ENCODE measurements at places on chromosomes 3 and 15.

GRCh38 chr3:56928379-56929068 lies 126.8 kb upstream of the ARHGEF3 start:
- no peak for DNase-seq

DNA sequence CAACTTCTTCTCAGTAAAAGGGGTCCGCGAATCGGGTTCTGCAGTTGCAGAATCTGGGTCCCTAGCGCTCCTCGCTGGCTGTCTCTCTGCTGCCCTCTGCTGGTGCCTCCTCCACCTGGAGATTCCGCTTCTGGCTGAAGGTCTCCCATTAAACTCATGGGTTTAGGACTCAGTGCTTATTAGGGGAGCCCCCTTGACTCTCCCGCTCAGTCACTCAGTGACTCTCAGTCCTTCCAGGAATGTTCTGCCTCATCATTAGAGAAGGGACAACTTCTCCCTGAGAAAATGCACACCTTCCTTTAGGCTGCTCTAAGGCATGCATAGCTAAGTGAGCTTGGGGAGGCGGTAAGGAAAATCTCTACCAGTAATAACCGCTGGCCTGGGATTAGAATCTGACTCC lies 7.1 kb downstream of the CPN2 start:
- peak; percentile 53 for DNase-seq

DNA sequence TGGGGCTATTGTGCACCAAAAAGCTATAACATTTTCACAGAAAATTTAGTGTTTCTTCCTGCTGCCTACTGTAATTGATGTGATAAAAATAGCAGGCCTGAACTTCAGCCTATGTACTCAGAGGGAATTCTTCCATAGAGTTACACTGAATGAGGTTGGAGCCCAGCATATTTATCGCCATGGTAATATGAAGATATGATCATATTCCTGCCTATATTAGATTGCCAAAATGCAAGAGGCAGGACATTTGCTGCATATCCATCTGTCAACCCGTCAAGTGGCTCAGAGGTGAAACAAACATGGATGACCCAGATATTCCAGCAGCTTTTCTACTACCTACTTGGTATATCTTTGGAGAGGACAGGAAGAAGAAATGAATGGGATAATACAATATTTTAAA lies 1150.6 kb downstream of the TBL1XR1 start:
- DNase-seq, result no peak

DNA sequence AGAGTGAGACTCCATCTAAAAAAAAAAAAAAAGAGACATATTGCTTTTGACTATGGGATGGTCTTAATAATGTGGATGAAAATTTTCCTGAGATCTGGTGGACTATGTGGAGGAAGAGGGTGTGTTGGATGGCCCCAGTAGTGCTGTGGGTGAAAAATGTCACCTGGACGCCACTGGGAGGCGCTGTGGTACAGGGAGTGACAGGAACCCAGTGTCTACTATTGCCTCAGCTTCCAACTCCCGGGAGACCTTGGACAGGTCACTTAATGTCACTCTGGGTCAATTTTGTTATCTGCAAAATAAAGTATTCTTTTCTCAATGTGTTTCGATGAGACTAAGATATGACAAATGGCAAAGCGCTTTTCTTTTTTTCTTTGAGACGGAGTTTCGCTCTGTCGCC lies 27.7 kb upstream of the DCP1A start:
- peak; percentile 37 for DNase-seq

DNA sequence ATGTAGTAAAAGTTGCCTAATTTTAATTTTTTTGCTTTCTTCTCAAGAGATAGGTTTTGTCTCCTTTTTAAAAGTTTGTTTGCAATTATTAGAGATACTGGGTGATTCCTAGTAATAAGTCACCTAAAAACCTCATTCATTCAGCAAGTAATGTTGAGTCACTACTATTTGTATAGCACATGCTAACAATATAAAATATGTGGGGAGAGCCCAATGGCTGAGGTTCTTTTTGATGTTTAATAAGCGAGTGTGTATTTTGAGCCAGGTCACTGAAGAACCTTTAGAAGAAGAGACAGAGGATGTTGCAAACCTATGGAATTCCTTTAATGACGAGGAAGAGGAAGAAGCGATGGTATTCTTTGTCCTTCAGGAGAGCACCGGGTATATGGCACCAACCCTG lies 123.7 kb upstream of the CHRM5 start:
- peak; percentile 18 for DNase-seq

DNA sequence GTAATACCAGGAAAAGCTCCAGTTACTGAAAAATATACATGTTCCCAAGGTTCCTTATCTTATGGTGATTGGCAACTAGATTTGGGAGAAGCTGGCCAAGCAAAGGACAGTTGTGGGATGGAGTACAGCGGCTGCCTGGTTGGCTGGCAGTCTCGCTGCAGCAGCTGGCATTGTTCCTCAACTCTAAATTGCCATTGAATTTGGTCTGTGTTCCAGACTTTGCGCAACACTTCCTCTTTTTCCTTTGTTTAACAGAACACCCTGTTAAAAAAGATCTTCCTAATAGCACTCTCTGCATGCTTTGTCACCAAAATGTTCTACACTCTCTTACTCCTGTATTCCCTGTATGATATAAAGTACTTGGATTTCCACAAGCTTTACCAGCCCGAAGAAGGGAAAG lies 420.6 kb upstream of the RBMS3 start:
- DNase-seq, result no peak

GRCh38 chr3:78402720-78403119 lies 1362.8 kb downstream of the ROBO2 start:
- DNase-seq, result no peak

GRCh38 chr3:151644020-151644620 lies 89.6 kb upstream of the AADACL2 start:
- no peak for DNase-seq

DNA sequence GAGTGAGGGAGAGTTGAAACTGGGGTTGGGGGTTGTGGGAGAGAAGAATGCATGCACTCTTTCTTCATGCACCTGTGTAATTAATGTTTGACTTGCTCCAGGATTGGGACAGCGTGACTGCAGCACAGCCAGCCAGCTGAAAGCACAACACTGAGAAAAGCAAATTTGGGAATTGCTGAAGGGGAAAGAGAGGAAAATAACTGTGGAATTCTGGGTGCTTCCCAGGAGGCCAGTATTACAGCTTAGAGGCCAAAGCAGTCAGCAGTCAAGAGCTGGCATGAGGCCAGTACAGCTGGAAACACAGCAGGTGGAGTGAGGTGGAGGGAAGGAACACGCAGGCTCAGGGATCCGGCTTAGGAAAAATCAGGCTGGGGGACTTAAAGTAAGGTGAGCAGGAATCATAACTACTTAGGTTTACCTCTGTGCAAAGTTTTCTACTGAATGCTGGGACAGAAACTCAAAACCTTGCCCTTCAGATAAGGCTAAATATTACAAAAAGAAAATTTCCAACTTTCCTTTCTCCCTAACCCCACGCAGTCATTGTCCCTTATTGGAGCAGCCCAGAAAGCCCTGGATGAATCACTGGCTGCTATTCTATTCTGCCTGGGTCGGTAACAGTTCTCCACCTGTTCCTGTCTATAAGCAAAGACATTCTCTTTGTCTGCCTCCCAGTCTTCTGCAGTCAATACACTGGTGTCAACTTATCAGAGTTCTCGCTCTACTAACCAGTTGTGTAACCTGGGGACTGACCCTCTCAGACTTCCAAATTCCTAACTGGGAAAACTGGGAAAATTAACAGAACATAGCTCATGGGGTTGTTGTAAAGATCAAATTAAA lies 167.2 kb downstream of the MAGI1 start:
- no peak for DNase-seq

DNA sequence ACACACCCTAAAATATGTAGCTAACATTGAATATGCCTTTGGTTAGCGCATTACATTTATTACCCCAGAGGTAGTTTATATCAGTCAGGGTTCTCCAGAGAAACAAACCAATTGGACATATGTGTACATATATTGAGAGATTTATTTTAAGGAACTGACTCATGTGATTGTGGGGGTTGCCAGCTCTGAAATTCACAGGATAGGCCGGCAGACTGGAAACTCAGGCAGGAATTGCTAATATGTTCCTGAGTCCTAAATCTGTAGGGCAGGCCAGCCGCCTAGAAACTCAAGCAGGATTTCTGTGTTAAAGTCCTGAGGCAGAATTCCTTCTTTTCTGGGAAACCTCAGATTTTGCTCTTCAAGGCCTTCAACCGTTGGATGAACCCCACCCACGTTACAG lies 189.7 kb downstream of the CDIN1 start:
- no peak for DNase-seq

DNA sequence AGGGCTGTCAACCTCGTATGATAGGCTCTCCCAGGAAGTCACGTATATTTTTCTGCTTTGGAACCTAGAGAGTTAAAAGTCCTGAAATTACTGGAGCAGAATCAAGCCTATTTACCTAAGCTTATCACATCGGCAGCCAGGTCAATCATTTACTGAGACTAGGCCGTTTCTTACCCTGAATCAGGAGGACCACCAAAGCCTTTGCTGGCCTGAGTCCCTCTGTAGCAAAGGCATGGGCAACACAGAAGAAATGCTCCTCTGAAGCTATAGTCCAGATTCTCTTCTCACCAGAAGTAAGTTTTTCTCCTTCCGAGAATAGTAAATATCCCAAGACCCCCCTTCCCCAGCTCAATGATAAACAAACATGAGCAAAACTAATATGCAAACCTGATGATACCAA lies 125.9 kb upstream of the PHLDB2 start:
- peak; percentile 57 for DNase-seq

All from A549 (cell line).